ENCODE measurements at places on chromosomes 12 and 14.

- no peak for DNase-seq
Measured at GRCh38 chr12:62789851-62790250, 145.1 kb downstream of the PPM1H start.

DNA sequence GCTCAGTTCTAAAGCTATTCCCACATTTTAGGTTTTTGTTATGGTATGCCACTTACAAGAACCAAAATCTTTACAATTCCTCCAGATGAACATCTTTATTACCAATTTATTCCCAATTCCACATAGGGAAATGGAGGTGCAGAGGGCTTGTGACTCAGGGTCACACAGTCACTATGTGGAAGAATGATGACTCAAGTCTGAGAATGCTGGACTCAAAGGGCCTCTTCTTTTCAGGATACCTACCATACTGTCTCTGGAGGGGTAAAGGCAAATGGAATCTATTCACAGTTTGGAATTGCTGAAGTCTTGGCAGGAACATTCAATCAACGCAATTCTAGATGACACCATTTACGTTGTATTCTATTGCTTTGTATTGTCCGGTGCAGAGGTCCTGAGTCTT is 48.2 kb upstream of the MANSC4 start:
- DNase-seq = no peak

DNA sequence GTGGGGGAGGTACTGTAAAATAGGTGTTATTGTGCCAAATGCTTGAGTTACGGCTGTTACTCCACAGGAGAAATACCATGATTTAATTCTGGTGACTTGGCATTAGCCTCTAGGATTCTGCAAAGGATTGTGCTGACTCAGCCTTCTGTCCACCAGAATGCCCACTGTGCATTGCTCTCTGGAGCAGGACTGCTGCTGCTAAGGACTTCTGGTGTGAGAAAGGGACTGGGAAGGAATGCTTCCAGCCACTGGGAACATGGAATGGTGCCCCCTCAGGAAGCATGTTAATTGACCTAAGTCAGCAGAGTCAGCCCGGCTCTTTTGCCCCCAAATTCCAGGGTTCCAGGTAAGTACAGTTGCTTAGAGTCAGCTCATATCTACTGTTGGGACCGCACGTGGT is 32.9 kb downstream of the ZFHX2 start:
- no peak for DNase-seq

DNA sequence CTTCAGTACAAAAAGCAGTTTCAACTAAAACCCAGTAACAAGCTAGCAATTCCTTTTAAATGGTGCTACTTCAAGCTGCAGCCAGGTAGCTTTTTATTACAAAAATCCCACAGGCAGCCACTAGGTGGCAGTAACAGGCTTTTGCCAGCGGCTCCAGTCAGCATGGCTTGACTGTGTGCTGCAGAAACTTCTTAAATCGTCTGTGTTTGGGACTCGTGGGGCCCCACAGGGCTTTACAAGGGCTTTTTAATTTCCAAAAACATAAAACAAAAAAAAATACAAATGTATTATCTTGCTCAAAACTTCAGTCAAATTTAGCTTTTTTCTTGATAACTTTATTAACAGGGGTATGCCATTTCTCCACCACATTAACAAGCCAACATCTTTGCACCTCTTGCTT is 3.6 kb upstream of the CLEC4E start:
- peak; percentile 74 for DNase-seq

DNA sequence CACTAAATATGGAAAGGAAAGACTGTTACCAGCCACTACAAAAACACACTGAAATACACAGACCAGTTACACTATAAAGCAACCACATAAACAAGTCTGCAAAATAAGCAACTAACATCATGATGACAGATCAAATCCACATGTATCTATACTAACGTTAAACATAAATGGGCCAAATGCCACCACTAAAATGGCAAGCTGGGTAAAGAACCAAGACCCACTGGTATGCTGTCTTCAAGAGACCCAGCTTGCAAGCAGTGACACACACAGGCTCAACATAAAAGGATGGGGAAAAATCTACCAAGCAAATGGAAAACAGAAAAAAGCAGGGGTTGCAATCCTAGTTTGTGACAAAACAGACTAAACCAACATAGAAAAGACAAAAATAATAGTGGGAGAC is 260.9 kb upstream of the SSTR1 start:
- no peak for DNase-seq

GRCh38 chr12:124727264-124727800 is 136.3 kb downstream of the SCARB1 start:
- no peak for DNase-seq

- no peak for DNase-seq
Measured at GRCh38 chr12:19922717-19923116, 445.6 kb upstream of the PDE3A start.

Measured in muscle of arm (tissue), 14 donors.